ENCODE measurements at places on chromosomes 11 and 22. TPM values are rescaled to one million over a fixed set of nuclear protein-coding genes. Genes with fewer than 3 reads are reported as not detected.

DNA sequence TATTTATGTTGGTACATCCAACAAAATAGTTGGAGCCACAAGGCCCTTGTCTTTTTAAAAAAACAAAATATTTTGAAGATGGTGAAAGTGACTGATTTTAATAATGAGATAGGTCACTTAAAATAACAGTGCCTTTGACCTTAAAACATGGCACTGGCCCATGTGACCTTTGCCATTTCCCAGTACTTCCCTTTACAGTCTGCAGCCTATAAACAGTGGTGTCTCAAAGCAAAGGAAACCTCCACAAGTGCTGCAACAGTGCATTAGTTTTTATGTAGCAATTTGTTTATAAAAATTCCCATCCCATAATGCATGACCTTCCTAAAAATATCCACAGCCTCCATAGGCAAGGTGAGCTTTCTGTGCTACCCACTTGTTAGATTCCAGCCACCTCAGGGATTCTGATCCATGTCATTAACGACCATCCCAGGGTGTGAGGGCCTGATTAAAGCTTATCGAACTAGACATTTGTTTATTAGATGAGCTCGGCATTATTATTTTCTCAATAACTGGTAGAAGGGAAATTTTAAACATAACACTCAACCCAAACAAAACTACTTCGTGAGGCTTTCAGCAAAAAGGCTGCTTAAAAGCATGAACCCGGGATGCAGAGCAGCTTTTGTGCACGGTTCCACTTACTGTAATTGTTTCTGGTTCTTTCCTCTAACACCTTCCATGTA, 28.0 kb upstream of the CRKL start:
- DNase-seq: no peak

- DNase-seq: no peak
These were observed 10.3 kb downstream of the GAL start for GRCh38 chr11:68694431-68695297.

Gene EIF3M
- total RNA-seq: 322 TPM

Gene SMTNL1
- not detected for total RNA-seq

DNA sequence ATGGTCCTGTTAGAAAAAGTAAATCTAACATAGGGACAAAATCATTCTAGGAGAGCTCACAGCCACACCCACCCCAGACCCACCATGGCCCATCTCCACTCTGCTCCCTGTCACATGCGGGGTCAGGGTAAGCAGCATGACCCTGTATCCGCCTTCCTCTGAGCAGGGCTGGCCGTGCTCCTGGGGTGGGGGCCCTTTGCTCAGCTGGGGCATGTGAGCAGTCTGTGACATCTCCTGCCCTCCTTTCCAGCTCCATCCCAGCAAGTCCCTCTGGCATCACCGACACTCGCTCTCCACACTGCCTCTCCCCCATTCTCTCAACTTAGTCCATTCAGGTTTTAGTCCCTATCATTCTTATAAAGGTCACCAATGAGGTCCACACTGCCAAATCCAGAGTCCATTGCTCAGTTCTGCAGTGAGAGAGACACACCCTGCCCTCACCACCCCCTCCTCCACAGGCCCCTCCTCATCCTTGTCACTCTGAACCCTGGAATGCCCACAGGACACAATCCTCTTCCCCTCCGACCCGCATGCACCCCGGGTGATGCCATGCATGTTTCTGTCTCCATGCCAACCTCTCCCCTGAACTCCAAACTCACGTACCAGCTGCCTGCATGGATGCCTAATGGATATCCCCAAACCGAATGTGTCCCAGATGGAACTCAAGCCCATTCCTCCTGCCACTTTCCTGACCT, 65.1 kb upstream of the PITPNB start:
- no peak for DNase-seq

DNA sequence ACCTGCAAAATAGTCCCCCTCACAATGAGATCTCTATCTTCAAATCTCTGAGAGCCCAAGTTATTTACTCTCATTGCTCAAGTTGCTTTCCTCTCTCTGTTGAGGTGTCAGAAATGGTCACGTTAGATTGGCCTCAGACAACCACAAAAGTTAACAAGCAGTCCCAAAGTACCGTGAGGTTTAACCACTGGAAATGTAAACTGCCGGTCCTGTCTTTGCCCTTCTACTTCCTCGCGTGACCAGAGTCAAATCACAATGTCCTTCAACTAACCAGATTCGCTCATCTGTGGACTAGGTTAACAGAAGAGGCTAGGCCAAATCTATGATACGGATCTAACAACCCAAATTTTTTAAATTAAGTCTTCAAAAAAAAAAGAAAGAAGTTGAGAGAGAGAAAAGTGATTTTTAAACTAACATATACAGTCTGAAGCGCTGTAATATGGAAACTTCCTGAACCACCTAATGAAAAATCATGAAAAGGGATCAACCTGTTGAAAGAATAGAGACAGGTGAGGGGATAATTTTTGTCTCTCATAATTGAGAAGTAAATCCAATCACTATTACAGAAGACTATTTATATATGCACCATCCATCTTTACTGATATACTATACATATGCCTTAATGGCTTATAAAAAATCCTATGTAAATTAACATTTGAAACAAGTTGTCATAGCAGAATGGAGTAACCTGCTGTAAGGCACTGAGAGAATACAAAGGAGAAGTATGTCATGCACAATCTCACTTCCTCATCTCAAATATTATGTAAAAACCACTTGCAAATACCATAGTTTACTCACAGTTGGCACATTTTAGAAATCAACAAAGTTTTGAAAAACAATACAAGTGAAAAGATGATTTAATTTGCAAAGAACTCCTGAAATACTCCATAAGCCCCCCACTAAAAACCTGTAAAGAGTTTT, 3.3 kb upstream of the JAML start:
- no peak for DNase-seq

DNA sequence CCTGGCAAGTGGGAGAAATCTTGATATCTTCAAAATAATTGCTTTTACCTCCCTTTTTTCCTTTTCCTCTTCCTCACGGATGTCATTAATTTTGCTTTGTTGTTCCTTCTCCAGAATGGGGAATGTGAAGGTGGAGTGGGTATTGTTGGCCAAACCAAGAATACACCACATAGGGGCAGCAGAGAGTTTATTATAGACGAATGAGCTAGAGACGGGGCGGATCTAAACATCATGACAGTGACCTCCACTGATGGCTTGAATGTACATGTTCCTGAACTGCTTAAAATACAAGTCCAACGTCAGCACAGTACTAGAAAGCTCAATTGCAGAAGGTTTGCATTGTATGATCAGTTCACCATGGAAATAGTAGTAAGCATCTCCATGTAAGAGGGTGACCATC, 122.3 kb upstream of the SNX19 start:
- no peak for DNase-seq

DNA sequence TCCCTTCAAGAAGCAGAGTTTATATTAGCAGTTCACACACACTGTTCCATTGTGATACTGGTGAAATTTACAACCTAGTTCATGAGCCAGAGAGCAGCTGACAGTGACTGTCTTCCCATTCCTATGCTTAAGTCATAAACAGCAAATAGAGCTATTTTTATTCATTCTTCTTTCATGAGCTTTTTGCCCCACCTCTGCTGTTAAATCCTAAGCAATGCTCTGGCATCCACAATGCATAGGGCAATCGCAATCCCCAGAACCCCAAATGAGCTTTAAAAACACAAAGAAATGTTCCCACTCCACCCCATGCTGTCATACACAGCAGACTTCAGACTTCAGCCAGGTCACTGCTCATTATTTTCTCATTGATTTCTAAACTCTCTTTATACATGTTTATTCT, 307.5 kb downstream of the ETS1 start:
- DNase-seq: no peak

Gene ACR
- not detected for total RNA-seq

Gene GSTT2
- total RNA-seq: not detected

DNA sequence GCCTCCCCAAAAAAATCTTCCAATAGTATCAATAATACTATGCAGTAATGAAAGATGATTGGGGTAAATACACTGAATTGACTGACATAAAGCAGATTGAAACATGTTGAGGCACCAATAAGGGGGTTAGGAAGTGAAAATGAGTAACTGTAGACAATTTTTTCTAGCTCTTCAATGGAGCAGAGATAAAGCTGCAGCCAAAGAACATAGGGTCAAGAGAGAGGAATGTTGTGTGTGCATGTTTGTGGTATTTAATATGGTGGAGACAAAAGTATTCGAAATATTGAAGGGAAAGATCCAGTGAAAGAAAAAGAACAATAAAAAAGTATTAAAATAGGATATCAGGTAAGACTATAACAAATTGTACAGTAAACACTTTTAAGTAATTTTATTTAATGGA, 450.0 kb upstream of the CCDC179 start:
- DNase-seq: no peak

All from PC-9 (cell line).